ENCODE measurements at places on chromosomes 13 and 19.

DNA sequence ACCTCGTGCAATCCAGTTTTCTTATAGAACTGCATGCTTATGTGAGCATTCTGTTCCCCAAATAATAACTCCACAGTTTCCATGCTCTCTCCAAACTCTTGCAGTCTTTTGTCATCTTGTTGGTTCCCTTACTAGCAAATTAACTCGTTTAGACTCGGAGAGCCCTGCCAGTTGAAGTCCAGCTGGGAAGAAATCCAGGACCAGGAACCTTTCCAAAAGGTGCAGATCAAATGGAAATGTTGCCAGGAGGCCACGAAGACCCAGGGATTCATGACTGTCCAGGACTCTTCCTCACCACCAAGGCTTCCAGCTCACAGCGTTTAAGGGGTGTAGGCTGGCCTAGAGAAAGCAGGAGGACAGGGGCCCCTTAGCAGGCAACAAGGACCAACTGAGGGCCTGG lies 2.1 kb upstream of the TDRD12 start:
- no peak for DNase-seq

GRCh38 chr13:46402178-46402577 lies 15.1 kb upstream of the RUBCNL start:
- no peak for DNase-seq

DNA sequence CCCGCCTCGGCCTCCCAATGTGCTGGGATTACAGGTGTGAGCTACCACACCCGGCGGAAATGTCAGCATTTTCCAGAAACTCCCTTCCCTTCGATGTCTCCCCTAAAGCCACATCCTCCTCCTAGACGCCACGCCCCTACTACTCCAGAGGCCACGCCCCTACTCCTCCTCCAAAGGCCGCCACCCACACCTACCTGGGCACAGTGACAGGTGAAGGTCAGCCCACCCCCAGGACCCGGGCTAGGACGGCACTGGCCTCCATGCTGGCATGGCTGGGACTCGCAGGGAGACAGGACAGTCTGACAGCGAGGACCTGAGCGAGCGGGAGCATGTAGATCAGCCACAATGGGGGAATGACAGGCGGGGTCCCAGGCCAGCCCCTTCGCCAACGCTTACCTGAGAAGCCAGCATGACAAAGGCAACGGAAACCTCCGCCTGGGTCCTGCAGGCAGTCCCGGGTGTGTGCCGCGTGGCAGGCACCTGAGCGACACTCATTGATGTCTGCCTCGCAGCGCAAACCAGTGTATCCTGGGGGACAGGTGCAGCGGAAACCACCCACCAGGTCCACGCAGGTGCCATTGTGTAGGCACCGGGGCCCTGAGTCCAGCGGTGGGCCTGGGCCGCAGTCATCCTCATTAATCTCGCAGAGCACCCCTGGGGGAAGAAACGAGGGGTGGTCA lies 22.0 kb downstream of the NOTCH3 start:
- no peak for DNase-seq

GRCh38 chr19:10752237-10752912 lies 34.5 kb downstream of the DNM2 start:
- DNase-seq = no peak

- peak; percentile 70 for DNase-seq
Measured at GRCh38 chr19:19552798-19553197, 14.7 kb downstream of the CILP2 start.

DNA sequence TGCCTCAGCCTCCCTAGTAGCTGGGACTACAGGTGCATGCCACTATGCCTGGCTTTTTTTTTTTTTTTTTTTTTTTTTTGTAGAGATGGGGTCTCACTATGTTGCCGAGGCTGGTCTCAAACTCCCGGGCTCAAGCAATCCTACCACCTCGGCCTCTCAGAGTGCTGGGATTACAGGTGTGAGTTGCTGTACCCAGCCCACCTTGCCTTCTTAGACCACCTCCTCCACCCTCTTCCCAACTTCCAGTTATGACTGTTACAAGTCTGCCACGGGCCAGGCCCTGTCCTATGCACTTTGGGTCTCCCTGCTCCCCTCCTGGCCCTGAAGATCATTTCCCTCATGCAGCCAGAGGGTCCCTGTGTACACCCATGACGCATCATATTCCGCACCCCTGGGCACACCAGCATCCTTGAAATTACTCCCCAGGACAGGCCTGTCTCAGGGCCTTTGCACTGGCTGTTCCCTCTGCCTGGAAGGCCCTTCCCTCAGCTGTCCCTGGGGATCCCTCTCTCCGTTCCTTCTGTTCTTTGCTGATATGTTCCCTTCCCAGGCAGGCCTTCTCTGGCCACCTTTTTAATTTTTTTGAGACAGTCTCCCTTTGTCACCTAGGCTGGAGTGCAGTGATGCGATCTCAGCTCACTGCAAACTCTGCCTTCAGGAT lies 3.0 kb downstream of the LGALS4 start:
- DNase-seq = no peak

All from GM20000 (cell line).